RPMI7951 (cell line): ENCODE measurements at places on chromosomes 13 and 19. TPM values are rescaled to one million over a fixed set of nuclear protein-coding genes. Genes with fewer than 3 reads are reported as not detected.

Gene CELF5
- not detected in 2 replicates for total RNA-seq

Gene CLEC4M
- not detected in 2 replicates for total RNA-seq

Gene CYP4F2
- not detected in 2 replicates for total RNA-seq

Gene MED29
- total RNA-seq, result 22.2 and 39.5 TPM in 2 replicates

Gene KRTDAP
- total RNA-seq, result not detected in 2 replicates

DNA sequence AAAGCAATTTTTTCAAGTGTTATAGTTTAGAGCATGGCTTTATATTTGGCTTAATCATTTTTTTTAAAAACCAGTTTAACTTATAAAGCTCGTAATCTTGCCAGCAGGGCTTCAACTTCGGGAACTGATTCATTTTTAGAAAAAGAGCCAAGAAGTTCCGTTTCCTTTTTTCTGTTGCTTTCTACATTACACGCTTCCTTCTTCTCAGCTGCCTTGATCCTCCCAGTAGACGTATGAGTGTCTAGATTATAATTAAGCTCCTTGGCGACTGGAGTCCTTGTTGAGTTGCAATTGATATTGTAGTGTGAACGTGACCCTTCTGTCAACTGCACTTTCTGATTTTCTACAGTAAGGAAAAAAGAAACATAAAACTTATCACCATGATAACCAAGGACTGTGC, 497.2 kb downstream of the DIAPH3 start:
- DNase-seq, result no peak

GRCh38 chr19:45351401-45351952, 10.9 kb downstream of the KLC3 start:
- DNase-seq, result no peak

DNA sequence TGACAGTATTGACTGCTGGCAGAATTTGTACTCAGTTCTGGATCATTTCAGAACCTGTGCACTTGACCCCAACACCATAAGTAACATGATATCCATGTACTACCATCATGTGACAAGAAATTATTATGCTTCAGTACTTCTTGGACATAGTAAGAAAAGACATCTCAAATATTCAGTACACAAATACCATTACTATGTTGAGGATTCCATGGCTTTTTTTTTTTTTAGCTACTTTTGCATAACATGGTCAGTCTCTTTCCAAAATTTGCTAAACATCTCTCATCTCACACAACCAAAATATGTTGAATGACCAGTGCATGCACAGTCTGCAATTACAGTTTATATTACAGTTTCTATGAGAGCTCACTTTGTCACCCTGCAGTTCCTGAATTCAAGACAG, 85.3 kb downstream of the FLT1 start:
- DNase-seq, result no peak

DNA sequence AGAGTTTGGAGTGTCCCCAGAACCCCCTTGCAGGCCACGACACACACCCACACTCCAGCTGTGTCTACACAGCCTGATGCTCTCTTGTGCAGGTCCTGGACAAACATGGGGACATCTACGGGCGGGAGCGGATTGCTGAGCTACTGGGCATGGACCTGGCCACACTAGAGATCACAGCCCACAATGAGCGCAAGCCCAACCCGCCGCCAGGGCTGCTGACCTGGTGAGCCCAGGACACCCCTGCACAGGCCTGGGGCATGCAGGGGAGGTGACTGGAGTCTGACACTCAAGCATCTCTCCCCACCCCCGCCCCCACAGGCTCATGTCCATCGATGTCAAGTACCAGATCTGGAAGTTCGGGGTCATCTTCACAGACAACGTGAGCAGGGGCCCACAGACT, 39.9 kb downstream of the MAP4K1 start:
- no peak for DNase-seq

- no peak for DNase-seq
Observed at GRCh38 chr13:87497426-87497825, 173.7 kb upstream of the SLITRK5 start.
